ENCODE measurements at places on chromosomes 5 and 9.

GRCh38 chr9:125600194-125600593 lies 106.8 kb downstream of the MAPKAP1 start:
- no peaks in the 10 kb centered on the region for H3K27me3 ChIP-seq
- DNase-seq, result no peak
- H3K4me3 ChIP-seq, result no peak overlapping the region
- H3K4me1 ChIP-seq, result peaks cover 6% of the 10 kb centered on the region
- no peak overlapping the region for H3K27ac ChIP-seq

- no peak for DNase-seq
- peak overlapping the region; percentile 61 for H3K4me3 ChIP-seq
- H3K36me3 ChIP-seq, result peaks cover 3% of the 10 kb centered on the region
- H3K4me1 ChIP-seq, result peaks cover 36% of the 10 kb centered on the region
These were observed 3.9 kb upstream of the BARX1 start for GRCh38 chr9:93958819-93959682.

GRCh38 chr5:180294411-180294810 lies 2.5 kb upstream of the MAPK9 start:
- peak overlapping the region; percentile 67 for H3K27ac ChIP-seq
- no peak for DNase-seq
- peaks cover 7% of the 10 kb centered on the region for H3K36me3 ChIP-seq

DNA sequence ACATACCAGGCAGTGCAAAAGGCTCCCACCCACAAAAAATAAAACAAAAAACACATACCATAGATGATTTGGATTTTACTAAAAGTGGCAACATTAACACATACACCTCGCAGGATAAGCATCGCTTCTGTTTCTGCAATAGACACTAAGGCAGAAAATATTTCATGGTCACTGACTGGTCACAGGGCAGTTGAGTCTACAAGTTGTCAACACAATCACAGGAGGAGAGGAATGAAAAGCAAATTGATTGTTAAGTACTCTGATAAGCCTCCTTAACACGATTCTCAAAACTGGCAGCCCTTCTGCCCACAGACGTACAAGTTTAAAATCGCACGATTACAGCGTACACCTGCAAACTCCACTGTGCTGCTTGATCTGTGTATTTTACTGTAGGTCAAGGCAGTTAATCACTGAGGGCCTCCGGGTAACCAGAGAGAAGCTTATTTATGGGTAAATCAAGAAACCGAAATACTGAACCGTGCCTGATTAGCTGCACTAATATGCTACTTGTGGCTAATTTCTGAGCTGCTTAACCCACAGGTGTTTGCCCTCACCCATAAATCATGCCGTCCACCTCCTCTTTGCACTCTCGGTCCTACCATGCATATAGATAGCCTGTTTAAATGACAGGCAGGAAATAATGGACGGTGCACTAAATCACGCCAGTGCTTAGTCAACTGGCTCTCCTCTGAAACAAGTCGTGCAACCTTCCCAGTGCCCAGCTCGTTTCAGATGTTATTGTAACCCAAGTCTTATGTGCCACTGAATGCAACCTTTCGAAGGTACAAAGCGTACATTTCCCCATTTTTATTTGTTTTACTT lies 659.4 kb upstream of the ADAMTS16 start:
- H3K36me3 ChIP-seq, result no peaks in the 10 kb centered on the region
- DNase-seq, result no peak
- no peak overlapping the region for H3K27ac ChIP-seq
- no peak overlapping the region for H3K4me3 ChIP-seq

GRCh38 chr5:9519537-9519936 lies 26.3 kb downstream of the SEMA5A start:
- DNase-seq, result no peak
- H3K36me3 ChIP-seq, result no peaks in the 10 kb centered on the region
- H3K27ac ChIP-seq, result no peak overlapping the region
- H3K4me3 ChIP-seq, result no peak overlapping the region
- no peaks in the 10 kb centered on the region for H3K27me3 ChIP-seq

DNA sequence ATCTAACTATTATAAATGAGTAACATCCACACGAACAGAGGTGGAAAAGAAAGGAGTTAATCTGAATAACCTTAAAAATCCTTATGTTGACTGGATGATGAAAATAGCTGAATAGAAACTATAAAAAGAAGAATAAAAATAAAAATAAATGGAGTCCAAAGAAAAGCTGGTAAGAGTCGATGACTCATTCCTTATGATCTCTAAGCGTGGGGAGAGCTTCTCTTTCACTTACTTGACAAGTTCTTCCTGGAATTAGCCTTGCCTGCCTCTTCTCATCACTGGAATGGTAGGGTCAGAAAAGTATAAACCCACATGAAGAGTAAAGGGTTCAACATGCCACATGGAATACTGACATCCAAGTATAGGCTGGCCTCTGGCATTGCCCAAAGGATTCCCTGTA lies 477.0 kb upstream of the RGMB start:
- no peak overlapping the region for H3K27ac ChIP-seq
- H3K4me3 ChIP-seq, result no peak overlapping the region
- H3K36me3 ChIP-seq, result no peaks in the 10 kb centered on the region
- DNase-seq, result no peak

- no peak overlapping the region for H3K27ac ChIP-seq
- H3K4me1 ChIP-seq, result peaks cover 13% of the 10 kb centered on the region
These were observed 66.9 kb downstream of the CTSL start for GRCh38 chr9:87792831-87793288.

DNA sequence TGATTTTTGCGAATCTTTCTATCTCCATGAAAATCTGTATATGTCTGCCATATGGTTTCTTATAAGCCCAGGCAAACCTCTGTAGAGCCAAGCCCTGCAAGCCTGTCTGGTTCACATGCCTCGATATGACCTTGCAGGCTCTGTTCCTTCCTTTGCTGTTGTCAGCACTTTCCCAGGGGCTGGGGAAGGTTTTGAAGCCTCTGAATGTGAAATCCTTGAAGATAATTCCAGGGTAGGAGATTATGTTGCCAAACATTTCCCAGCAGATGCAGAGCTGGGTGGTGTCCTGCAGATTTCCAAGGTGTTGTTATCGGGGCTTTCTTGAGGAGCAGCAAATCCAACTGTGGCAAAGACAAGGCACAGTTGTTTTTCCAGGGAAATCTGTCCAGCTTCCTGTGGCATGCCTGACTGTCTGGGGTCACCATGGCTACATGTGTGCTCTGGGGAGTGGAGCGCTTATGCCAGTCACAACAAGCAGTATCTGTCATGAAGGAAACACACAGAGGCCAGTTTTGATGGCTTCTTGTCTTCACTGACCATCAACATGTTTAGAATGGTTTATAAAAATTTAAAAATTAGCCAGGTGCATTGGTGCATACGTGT lies 60.7 kb upstream of the RPS23 start:
- H3K36me3 ChIP-seq, result no peaks in the 10 kb centered on the region
- H3K27me3 ChIP-seq, result peaks cover 4% of the 10 kb centered on the region
- H3K4me3 ChIP-seq, result no peak overlapping the region

DNA sequence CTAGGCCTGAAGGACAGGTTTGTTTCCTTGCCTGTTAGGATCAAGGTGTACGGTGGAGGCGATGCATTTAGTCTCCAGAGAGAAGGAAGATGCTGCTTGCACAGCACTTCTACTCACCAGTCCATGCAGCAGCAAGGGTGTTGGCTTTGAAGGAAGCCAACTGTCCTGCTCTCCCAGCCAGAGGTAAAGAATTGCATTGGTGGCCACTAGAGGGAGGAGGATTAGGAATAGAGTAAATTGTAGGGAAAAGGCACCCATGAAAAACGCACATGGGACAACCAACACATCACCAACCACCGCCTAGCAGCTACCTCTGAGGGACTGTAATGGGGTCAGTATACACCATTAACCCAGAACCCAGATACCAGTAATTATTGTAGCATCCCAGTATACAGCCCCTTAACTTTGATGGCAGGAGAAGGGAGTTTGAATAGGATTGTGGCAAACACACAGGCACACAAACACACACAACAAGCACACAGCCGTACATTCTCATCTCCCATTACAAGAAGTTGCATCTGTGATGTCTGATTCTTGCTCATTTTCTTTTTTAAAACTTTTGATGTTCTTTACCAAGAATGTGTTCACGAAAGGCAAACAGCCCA lies 267.7 kb downstream of the ADAMTS6 start:
- no peak overlapping the region for H3K4me3 ChIP-seq
- H3K36me3 ChIP-seq, result no peaks in the 10 kb centered on the region
- peaks cover 1% of the 10 kb centered on the region for H3K4me1 ChIP-seq
- H3K27ac ChIP-seq, result no peak overlapping the region

- H3K4me3 ChIP-seq, result no peak overlapping the region
- no peak overlapping the region for H3K27ac ChIP-seq
- peaks cover 2% of the 10 kb centered on the region for H3K4me1 ChIP-seq
These were observed 35.6 kb downstream of the TRIO start for GRCh38 chr5:14178671-14179211.

DNA sequence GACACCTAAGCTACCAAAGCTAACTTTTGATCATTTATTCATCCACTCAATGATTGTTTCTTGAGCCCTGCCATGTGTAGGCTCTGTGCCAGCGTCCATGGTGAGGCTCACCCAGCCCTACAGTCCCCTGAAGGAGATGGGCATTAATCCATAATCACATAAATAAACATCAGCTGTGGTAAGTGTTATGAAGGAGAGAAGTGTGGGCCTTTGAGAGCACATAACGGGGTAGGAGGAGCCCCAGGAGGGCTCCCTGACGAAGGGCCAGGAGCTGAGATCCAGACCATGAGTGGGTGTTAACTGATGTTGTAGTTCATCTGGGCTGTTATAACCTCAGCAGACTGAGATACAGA lies 53.9 kb upstream of the AFAP1L1 start:
- no peaks in the 10 kb centered on the region for H3K27me3 ChIP-seq
- H3K27ac ChIP-seq, result no peak overlapping the region

DNA sequence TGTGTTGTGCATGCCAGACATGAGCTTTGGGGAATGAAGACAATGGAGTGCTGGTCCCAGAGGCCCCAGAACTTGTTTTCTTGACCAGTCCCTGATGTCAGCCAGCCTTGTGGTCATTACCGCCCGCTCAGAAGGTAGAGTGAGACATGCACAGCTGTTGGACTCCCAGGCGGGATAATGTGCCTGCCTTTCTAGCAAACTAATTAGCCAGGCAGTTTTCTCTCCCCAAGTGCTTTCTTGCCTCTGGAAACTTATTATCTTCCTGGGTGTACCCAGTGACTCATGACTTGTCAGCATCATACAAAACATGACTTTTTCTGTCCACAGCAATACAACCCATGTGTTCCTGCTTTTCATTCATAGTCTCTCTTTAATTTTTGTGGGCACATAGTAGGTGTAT lies 131.1 kb downstream of the RMI1 start:
- H3K27me3 ChIP-seq, result peaks cover 26% of the 10 kb centered on the region
- no peak overlapping the region for H3K27ac ChIP-seq
- DNase-seq, result no peak
- H3K4me1 ChIP-seq, result no peaks in the 10 kb centered on the region

GRCh38 chr9:126793686-126794417 lies 11.0 kb upstream of the ZBTB43 start:
- no peak for DNase-seq
- peaks cover 2% of the 10 kb centered on the region for H3K4me1 ChIP-seq
- peaks cover 40% of the 10 kb centered on the region for H3K27me3 ChIP-seq

- H3K4me1 ChIP-seq, result no peaks in the 10 kb centered on the region
- no peak overlapping the region for H3K4me3 ChIP-seq
- DNase-seq, result no peak
- H3K27ac ChIP-seq, result no peak overlapping the region
These were observed 44.0 kb upstream of the ZNF608 start for GRCh38 chr5:124790301-124790894.

DNA sequence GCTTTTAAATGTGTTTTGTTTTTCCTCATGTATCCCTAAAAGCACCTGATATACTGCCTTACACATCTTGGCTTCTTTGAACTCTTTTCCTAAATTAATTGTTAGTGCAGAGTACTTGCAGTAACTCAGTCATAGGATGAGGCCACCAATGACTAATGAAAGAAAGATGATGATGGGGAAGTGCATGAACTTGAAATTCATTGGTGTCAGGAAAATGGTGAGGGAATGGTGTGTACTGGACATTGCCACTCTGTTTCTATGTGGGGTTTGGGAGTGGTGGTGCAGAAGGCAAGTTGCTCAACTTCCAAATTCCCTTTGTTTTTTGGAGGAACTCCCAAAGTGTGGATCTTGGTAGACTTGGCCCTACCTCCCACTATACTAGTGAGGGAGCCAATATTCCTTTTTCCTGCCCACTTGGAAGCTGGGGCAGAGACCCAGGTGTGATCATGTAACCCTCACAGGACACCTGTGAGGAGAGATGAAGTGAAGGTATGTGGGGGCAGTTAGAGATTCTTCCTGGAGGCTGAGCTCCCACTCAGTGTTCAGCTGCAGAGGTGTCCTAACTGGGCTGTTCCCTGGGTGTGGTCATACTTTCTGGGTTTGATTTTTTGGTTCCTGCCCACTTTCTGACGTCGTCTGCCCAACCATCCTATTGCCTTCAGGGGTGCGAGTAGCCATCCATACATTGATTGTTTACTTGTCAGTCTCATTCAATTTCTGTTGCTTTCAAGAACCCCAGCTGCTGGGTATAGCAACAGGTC lies 298.5 kb downstream of the MAST4 start:
- no peaks in the 10 kb centered on the region for H3K36me3 ChIP-seq
- H3K27me3 ChIP-seq, result peaks cover 29% of the 10 kb centered on the region

- H3K27me3 ChIP-seq, result peaks cover 36% of the 10 kb centered on the region
- H3K36me3 ChIP-seq, result no peaks in the 10 kb centered on the region
- peaks cover 2% of the 10 kb centered on the region for H3K4me1 ChIP-seq
- no peak overlapping the region for H3K27ac ChIP-seq
These were observed 120.6 kb downstream of the ARHGEF28 start for GRCh38 chr5:73746608-73747007.

- no peak overlapping the region for H3K27ac ChIP-seq
- peak; percentile 22 for DNase-seq
- H3K36me3 ChIP-seq, result no peaks in the 10 kb centered on the region
These were observed 2.8 kb downstream of the ADGRD2 start for GRCh38 chr9:124452841-124453585.

DNA sequence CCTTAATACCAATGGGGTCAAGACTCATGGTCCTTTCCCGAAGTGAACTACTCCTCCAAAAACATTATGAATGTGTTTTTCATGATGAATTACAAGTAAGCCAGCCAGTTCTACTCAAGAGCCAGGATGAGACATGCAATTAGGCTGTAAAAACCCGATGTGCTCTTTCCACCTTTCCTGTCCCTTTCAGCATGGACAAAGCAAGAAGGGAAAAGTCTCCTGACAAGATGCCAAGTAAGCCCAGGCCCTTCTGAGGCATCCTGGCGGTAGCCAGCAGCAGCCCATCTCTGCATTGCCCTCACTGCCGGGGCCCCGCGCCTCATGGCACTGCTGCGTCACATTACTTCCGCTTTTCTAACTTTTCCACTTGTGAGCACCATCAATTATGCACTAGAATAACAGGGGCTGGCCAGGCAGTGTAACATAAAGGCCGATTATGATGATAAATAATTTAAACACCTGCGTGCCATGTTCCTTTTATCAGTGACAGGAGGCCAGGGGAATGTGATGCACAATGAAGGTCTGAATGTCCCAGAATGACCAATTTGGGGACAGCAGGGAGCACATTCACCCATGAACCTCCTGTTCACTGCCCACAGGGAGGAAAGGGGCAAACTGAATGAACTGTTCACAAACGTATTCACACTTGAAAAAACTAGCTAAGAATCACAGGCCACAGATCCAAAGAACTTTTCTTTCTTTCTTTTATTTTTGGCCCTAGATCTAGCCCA lies 37.4 kb downstream of the EFNA5 start:
- no peak overlapping the region for H3K27ac ChIP-seq
- no peaks in the 10 kb centered on the region for H3K36me3 ChIP-seq
- peaks cover 6% of the 10 kb centered on the region for H3K27me3 ChIP-seq
- DNase-seq, result no peak

Data from activated naive CD8-positive, alpha-beta T cell treated with anti-CD3 and anti-CD28 coated beads, Interleukin-2, amount 10 ng/mL, durations not matched to agents 7 days and 5 days (primary cell).